ENCODE measurements at places on chromosomes 7 and 10. TPM values are rescaled to one million over a fixed set of nuclear protein-coding genes. Genes with fewer than 3 reads are reported as not detected.

DNA sequence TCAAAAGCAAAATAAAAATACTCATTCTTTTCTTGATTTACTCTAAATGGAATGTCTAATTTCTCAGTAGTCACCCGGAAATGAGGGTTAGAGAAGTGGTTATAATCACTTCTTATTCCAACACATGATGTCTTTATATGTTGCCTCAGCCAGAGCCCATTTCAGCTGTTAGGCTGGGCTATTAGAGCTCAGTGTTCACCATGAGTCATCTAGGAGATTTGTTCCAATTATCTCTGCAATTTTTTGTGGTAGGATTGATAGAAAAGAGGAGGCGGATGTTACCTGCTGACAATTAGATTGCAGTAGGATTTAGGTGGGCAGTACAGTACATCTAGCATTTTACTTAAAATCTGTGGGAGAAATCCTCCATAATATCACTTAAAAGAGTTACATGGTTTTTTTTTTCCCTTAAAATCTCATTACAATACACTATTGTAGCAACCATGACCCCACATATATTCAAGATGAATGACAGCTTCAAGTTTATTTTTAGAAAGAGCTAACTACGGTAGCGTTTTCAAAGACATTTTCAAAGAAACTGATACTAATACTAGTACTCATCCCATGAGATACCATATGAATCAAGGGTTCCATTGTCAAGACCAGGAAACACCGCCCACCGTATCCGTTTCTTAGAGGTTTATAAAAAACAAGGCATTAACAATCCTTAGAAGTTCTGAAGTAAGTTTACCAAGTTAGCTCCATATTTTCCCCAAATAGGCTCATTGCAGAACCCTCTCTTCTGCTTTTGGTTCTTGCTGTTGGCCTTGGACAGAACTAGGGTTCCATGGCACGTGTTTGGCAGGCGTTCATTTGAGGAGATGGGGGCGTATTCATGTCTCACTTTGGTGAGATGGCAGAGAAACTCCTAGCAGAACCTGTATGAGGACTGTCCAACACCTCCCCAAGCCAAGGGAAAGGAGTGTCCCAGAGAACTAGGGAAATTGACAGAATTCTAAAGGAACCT lies 10.4 kb downstream of the CPA2 start:
- H3K27ac ChIP-seq, result no peak overlapping the region
- DNase-seq, result no peak
- peaks cover 8% of the 10 kb centered on the region for H3K4me1 ChIP-seq
- H3K4me3 ChIP-seq, result no peak overlapping the region

GRCh38 chr10:133351408-133352318 lies 4.5 kb downstream of the PRAP1 start:
- H3K36me3 ChIP-seq, result no peaks in the 10 kb centered on the region
- no peak for DNase-seq
- H3K27me3 ChIP-seq, result no peaks in the 10 kb centered on the region

DNA sequence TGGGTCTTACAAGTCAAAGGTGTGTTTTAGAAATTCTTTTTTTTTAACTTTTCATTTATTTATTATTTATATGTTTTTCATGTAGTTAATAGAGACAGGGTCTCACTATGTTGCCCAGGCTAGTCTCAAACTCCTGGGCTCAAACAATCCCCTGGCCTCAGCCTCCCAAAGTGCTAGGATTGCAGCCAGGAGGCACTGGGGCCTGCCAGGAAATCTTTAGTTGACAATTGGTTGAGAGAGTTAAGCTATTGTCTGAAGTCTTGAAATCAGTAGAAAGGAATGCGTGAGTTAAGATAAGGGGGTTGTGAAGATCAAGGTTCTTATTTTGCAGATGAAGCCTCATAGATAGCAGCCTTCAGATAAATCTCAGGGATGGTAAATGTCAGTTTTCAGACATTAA lies 245.4 kb upstream of the GALNT17 start:
- no peak for DNase-seq
- H3K27me3 ChIP-seq, result no peaks in the 10 kb centered on the region
- H3K36me3 ChIP-seq, result no peaks in the 10 kb centered on the region
- no peaks in the 10 kb centered on the region for H3K4me1 ChIP-seq
- no peak overlapping the region for H3K4me3 ChIP-seq

DNA sequence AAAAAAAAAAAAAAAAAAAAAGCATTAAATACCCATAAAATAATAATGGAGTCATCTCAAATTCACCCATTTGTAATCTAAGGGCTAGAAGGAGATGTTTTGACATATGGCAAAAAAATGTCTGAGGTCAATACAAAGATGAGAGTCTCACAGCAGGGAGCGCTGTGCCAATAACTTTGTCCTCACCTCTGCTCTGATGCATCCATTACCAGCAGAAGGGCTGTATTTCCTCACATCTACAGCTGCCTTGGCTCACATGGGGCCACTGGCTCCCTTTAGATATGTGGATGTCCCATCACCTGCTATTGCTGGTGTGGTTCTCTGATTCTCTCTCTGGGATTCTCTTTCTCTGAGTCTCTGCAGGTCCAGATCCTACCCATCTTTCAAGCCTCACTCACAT lies 90.3 kb upstream of the FAM133B start:
- no peaks in the 10 kb centered on the region for H3K27me3 ChIP-seq
- H3K36me3 ChIP-seq, result no peaks in the 10 kb centered on the region
- H3K4me1 ChIP-seq, result peaks cover 40% of the 10 kb centered on the region
- H3K4me3 ChIP-seq, result no peak overlapping the region
- DNase-seq, result no peak
- H3K27ac ChIP-seq, result no peak overlapping the region

- peaks cover 20% of the 10 kb centered on the region for H3K4me1 ChIP-seq
- H3K27me3 ChIP-seq, result peaks cover 31% of the 10 kb centered on the region
- no peak for DNase-seq
- H3K36me3 ChIP-seq, result no peaks in the 10 kb centered on the region
Measured at GRCh38 chr10:95289003-95289920, 1.5 kb downstream of the PDLIM1 start.

DNA sequence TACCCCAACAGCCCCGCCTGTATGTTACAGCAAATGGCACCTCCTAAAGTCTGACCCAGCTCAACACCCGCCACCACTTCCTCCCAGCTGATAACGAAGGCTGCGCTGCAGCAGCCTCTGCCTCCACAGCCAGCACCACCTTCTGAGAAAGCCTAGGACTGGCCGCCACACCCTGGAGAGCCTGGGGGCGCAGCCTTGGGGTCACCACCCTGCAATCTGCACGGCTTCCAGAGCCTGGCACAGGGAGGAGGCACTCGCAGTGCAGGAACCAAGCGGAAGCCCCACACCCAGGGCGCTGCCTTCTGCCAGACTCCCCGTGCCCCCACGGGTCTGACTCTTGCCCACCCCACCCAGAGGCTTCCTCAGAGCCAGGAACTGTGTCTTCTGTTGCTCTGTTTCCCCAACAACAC lies 112.5 kb downstream of the MAD1L1 start:
- H3K27ac ChIP-seq, result peak overlapping the region; percentile 44
- peak; percentile 58 for DNase-seq
- no peaks in the 10 kb centered on the region for H3K27me3 ChIP-seq
- no peaks in the 10 kb centered on the region for H3K36me3 ChIP-seq

DNA sequence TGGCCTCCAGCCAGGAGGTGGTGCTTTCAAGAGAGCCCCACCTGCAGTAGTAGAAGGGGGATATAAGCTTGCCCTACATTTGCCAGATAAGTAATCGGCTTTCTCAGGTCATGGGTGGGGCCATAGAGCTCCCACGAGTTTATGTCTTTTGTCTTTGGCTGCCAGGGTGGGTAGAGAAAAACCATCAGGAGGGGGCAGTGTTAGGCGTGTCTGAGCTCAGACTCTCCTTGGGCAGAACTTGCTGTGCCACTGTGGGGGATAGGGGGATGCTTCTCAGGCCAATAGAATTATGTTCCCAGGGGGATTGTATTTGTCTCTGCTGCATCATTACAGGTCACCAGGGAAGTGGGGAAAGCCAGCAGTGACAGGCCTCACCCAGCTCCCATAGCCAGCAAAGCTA lies 12.3 kb upstream of the MRPS33 start:
- no peak overlapping the region for H3K27ac ChIP-seq
- no peaks in the 10 kb centered on the region for H3K27me3 ChIP-seq
- no peak overlapping the region for H3K4me3 ChIP-seq
- no peaks in the 10 kb centered on the region for H3K36me3 ChIP-seq

DNA sequence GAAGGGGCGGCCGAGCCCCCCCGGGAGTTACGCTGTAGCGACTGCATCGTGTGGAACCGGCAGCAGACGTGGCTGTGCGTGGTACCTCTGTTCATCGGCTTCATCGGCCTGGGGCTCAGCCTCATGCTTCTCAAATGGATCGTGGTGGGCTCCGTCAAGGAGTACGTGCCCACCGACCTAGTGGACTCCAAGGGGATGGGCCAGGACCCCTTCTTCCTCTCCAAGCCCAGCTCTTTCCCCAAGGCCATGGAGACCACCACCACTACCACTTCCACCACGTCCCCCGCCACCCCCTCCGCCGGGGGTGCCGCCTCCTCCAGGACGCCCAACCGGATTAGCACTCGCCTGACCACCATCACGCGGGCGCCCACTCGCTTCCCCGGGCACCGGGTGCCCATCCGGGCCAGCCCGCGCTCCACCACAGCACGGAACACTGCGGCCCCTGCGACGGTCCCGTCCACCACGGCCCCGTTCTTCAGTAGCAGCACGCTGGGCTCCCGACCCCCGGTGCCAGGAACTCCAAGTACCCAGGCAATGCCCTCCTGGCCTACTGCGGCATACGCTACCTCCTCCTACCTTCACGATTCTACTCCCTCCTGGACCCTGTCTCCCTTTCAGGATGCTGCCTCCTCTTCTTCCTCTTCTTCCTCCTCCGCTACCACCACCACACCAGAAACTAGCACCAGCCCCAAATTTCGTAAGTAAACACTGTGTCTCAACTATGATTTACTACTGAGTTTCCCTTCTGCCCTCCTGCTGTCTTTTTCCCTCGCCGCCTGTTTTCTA lies 666 bp downstream of the NRG3 start:
- no peaks in the 10 kb centered on the region for H3K36me3 ChIP-seq
- H3K27me3 ChIP-seq, result peaks cover 25% of the 10 kb centered on the region
- peaks cover 15% of the 10 kb centered on the region for H3K4me1 ChIP-seq
- no peak overlapping the region for H3K4me3 ChIP-seq
- H3K27ac ChIP-seq, result no peak overlapping the region

DNA sequence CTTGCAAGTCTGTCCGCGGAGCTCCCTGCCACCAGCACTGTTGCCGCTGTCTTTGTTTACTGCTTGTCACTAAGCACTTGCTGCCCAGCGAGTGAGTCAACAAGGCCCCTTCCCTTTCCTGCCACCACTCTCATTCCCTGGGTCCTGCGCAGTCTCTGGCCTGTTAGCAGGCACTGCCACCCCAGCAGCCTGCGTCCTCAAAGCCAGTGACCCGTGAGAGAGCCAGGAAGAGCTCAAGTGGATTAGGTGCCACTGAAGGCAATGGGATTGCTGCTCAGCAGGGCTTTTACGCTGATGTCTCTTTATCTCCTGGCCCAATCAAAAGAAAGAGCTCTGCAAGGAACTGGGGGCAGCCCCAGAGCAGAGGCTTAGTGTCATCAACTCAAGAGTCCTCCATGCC lies at the start of gene FRMPD2:
FRMPD2 (minus strand) TSS at position 61 of the 400 bp plus-strand sequence. CDS start 129 bp downstream, outside the sequence.
- no peak for DNase-seq
- no peaks in the 10 kb centered on the region for H3K27me3 ChIP-seq
- no peak within 1 kb of the TSS for H3K4me3 ChIP-seq
- no peaks in the 10 kb centered on the region for H3K36me3 ChIP-seq

DNA sequence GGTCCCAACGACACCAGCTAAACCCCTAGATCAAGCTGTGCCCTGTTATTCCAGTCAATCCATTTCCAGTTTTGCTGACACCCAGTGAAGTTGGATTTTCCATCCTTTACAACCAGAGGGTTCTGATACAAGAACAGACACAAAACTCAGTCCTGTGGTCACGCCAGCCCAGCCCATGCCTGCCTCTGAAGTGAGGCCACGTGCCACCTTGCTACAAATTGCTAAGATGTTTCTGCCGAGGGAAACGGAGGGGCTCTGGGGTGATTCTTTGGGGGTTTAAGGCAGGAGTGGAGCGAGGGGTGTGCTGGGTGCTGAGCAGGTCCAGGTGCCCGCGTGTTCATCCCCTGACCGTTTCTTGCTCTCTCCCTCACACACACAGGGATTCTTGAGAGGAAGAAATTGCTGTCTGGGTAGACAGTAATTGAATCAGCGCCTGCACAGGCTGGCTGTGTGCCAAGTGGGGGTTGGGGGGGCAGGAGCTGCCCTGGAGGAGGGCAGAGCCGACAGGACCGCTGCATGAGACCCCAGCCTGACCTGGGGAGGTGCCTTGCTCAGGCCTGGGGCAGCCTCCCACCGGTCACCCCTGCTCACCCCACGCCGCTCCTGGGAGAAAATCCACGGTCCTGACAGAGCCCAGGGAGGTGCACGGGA lies 38.1 kb downstream of the ADAP1 start:
- no peak for DNase-seq
- H3K27ac ChIP-seq, result no peak overlapping the region
- no peak overlapping the region for H3K4me3 ChIP-seq
- H3K36me3 ChIP-seq, result no peaks in the 10 kb centered on the region
- peaks cover 17% of the 10 kb centered on the region for H3K4me1 ChIP-seq

GRCh38 chr10:48289501-48290238 lies 15.2 kb upstream of the FRMPD2 start:
- H3K27ac ChIP-seq, result no peak overlapping the region
- H3K27me3 ChIP-seq, result peaks cover 10% of the 10 kb centered on the region
- H3K4me3 ChIP-seq, result no peak overlapping the region
- no peaks in the 10 kb centered on the region for H3K36me3 ChIP-seq
- peak; percentile 20 for DNase-seq

PRTFDC1 gene
- total RNA-seq, result 0.76 TPM

All from T-cell (primary cell).